ENCODE measurements at places on chromosomes 16 and 17.

DNA sequence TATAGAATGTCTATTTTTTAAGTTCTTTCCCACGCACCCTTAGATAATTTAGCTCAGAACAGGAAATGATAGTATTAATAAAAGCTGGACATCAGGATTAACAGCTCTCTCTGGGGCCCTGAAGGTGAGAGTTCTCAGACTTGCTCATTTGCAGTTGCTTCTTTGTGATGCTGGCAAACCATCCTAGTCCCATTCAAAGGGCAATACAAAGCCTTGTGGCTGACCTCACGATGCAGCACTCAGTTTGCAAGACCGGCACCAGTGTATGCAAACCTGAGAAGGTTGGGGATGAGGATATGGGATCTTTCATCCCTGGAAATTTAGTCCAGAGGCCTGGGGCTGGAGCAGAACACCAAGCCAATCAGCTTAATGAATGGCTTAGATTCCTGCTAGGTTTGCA lies 29.3 kb downstream of the STH start:
- no peak for DNase-seq

GRCh38 chr16:27646806-27647205 lies 96.9 kb downstream of the KATNIP start:
- no peak for DNase-seq

- peak; percentile 65 for DNase-seq
These were observed 737 bp downstream of the NUDT16L1 start for GRCh38 chr16:4693956-4694641.

DNA sequence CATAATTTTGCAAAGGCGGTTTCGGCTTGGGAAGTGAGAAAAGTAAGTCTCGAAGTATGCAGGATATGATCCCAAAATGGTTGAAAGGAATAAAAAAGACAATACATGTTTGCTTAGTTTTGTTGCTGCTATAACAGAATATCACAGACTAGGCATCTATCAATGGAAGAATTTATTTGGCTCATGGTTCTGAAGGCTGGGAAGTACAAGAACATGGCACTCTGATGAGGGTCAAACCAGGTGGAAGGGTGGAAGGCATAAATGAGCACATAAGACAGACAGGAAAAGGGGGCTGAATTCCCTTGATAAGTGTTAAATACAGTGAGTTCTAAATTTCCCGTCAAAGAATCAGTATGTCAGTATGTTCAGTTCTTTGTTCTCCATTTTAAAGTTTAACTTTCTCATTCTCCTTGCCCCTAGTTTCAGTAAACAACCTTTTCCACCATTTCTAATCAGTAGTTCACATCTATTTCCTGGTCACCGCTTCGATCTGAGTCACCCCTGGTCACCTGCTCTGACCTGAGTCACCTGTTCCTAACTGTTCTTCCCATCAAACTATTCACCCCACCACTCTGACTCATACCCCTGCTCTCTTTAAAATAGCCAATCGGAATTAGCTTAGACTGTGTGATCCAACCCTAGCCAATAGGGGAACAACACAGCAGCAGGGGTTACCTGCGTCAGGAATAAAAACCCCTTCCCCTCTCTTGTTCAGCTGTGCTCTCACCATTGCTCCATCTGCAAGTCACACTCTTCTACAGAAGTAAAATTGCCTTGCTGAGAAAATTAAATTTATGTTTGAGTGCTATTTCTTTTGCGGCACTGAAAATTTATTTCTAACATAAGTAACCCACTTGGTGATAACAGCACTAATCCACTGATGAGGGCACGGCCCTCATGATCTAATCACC lies 240.8 kb downstream of the STX8 start:
- DNase-seq, result no peak

DNA sequence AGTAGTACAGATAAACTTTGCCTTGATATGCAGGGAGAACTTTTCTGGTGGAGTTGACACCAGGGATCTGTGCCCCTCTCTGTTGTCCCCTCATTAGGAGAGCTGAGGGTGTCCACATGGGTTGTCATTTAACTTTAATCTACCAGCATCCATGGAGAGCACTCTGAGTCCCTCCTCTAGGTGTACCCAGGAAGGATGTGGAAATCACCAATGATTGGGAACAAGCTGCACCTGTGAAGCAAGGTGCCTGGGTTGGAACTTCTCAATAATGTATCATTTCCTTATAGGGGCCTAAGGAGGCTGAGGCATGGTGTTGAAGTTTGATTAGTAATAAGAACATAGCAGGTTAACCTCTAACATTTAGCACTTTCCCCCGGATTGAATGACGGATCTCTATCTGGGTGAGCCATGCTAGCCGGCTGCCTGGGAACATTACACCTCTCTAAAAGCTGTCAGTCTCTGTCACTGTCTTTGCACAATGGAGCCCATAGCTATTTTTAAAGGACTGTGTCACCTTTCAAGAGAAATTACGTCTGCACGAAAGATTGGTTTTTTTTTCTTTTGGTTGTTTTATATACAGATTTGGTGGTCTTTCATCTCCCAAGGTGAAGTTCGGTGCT lies 239.3 kb downstream of the MAF start:
- no peak for DNase-seq

- DNase-seq, result peak; percentile 40
These were observed 48.5 kb downstream of the RAI1 start for GRCh38 chr17:17729620-17730249.

DNA sequence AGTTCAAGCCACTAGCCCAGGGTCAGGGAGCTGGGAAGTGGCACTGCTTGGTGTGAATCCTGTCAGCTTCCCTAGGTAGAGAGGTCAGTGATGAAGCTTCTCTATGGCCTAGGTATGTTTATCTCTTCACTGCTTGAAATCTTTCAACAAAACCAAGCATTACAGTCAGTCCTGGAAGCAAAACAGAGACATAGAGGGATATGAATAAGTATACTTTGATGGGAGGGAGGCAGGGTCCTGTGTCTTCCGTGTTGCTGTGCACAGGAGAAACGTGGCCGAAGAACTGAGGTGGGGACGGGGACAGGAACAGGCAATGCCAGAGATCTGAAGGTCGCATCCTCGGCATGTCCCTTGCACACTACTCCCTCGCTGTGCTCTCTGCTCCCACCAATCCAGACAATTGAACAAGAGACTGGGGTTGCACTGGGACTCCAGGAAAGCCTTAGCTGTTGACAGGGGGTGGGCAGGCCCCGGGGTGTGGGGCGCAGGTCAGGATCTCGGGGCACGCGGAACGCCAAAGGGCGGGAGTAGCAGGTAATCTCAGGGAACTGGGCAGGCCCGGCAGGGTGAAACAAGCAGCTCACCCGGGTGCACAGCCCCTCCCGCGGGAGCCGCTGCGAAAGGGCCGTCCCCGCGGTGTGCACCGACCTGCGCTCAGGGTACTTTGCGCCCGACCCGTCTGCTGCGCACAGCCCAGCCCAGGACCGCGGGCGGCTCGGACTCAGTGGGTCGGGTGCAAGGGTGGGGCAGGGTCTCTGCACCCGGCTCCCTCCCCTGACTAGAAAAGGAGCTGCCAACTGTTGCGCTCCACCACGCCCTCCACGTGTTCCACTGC lies at the start of gene MT1H:
MT1H (plus strand) TSS at position 810 of the 835 bp plus-strand sequence. CDS start 71 bp downstream, outside the sequence.
- DNase-seq, result no peak

- no peak for DNase-seq
These were observed 3.4 kb upstream of the NAT9 start for GRCh38 chr17:74779501-74779900.

DNA sequence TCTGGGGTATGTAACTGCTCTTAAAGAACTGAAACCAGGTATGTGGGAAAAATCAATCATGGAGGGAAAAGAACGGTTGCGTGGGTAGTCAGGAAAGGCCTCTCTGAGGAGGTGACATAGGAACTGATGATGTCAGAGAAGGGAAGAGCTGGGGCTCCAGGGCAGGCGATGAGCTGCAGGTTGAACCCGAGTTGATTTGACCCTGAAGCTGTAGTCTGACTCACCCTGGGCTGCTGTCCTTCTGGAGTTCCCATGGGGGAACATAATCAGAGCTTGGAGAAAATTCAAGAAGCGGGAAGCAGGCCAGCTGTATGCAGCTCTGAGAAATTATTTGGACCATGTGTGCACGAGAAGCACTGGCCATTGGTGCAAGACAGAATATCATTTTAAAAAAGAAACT lies 16.7 kb downstream of the SLC6A2 start:
- peak; percentile 42 for DNase-seq

DNA sequence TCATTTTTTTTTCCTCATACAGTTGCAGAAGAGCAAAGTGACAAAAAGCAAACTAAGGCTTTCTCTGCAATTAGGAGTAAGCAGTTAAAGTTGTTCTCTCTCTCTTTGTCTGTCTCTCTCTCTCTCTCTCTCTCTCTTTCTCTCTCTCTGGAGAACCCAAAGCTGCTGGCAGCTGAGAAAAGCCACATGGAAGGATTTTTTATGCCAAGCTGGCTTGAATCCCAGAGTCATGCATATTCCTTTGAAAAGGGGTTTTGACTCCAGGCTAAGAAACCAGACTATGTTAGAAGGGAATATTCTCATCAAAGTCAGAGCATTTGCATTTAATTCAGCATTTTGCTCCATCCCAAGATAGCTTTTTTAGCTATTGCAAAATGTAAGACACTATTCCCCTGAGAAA lies 1114.2 kb upstream of the GOT2 start:
- no peak for DNase-seq

DNA sequence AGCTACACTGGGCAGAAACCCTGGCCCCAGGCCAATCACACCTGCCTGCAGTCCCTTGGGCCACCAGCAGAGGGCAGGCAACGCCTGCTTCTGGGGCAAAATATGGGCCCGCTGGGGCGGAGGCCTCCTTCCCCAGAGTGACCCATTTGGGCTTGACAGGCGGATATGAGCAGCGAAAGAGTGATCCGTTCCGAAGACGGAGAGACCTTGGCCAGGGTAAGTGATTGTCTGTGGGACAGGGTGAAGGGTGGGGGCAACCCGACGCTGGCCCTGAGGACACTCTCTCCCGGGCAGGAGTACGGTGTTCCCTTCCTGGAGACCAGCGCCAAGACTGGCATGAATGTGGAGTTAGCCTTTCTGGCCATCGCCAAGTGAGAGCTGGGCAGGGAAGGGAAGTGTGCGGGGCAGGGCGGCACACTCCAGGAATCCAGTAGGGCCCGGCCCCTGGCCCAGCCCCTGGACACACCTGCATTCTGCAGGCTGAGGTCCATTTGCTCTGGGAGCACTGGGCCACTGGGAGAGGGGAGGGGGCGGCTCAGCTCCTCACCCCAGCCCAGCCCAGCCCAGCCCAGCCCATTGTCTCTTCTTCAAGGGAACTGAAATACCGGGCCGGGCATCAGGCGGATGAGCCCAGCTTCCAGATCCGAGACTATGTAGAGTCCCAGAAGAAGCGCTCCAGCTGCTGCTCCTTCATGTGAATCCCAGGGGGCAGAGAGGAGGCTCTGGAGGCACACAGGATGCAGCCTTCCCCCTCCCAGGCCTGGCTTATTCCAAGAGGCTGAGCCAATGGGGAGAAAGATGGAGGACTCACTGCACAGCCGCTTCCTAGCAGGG lies 3.5 kb upstream of the NHERF1 start:
- peak; percentile 86 for DNase-seq

GRCh38 chr17:8844229-8845218 lies 22.9 kb downstream of the PIK3R6 start:
- DNase-seq, result no peak

DNA sequence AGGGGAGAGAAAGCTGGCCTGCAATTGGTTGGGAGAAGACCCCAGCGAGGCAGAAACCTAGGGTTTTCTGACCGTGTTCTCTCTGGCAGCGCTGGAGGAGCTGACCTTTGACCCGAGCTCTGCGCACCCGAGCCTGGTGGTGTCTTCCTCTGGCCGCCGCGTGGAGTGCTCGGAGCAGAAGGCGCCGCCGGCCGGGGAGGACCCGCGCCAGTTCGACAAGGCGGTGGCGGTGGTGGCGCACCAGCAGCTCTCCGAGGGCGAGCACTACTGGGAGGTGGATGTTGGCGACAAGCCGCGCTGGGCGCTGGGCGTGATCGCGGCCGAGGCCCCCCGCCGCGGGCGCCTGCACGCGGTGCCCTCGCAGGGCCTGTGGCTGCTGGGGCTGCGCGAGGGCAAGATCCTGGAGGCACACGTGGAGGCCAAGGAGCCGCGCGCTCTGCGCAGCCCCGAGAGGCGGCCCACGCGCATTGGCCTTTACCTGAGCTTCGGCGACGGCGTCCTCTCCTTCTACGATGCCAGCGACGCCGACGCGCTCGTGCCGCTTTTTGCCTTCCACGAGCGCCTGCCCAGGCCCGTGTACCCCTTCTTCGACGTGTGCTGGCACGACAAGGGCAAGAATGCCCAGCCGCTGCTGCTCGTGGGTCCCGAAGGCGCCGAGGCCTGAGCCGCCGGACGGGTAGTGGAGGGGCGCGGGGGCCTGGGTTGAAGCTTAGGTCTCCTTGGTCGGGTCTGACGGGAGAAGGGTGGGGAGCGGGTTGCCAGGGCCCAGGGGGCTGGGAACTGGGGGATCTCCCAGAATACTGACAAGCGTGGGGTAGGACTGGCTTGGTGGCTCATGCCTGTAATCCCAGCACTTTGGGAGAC lies 7.4 kb upstream of the PYDC1 start:
- DNase-seq, result no peak

- no peak for DNase-seq
These were observed 26.0 kb downstream of the BBS2 start for GRCh38 chr16:56493815-56494214.

DNA sequence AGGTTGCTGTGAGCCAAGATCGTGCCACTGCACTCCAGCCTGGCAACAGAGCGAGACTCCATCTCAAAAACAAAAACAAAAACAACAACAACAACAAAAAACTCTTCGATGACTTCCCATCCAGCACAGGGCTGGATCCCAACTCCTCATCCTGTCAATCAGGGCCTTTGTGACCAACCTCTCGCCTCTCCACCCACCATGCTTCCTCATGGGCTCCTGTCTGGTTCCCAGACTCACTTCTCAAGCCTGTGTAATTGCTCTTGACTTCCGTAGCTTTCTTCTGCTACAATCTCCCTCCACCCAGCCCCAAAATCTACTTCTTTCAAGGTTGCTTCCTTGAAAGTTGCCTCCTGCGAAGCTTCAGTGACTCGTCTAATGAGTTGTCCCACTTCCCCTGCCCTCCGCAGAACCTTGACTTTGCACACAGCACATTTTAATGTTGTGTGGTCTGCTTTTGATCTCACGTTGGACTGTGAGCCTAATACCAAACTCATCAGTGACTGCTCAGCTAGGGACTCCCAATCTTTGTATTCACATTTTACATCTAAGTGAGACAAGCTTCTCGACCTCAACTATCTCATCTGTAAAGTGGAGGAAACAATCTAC lies 936 bp upstream of the RASL10B start:
- DNase-seq, result no peak

DNA sequence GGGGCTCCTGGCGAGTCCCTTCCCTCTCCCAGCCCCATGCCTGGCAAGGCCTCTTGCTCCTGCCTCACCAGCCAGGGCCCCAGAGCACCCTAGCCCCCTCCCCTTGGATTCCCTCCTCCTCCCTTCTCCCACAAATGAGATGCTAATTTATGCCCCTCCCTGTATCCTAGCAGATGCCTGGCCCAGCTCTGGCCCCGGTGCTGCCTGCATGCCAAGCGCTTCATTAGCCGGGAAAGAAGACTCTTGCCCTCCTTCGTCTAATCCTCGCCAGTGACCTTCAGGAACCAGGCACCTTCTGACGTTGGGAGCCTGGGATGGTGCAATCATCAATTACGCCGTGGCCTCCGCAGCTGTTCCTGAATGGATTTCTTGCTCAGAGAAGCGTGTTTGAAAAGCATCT lies 127.8 kb downstream of the SDK2 start:
- DNase-seq, result no peak
